ENCODE measurements at places on chromosomes 7 and 10.

- no peak for DNase-seq
These were observed 16.6 kb upstream of the AP5Z1 start for GRCh38 chr7:4758791-4759190.

- no peak for DNase-seq
These were observed 196.2 kb downstream of the PLXNA4 start for GRCh38 chr7:132380059-132380458.

GRCh38 chr7:147304376-147304775 lies 1187.8 kb downstream of the CNTNAP2 start:
- DNase-seq, result no peak

- DNase-seq, result peak; percentile 4
These were observed 91.2 kb upstream of the PAX2 start for GRCh38 chr10:100653957-100654781.

DNA sequence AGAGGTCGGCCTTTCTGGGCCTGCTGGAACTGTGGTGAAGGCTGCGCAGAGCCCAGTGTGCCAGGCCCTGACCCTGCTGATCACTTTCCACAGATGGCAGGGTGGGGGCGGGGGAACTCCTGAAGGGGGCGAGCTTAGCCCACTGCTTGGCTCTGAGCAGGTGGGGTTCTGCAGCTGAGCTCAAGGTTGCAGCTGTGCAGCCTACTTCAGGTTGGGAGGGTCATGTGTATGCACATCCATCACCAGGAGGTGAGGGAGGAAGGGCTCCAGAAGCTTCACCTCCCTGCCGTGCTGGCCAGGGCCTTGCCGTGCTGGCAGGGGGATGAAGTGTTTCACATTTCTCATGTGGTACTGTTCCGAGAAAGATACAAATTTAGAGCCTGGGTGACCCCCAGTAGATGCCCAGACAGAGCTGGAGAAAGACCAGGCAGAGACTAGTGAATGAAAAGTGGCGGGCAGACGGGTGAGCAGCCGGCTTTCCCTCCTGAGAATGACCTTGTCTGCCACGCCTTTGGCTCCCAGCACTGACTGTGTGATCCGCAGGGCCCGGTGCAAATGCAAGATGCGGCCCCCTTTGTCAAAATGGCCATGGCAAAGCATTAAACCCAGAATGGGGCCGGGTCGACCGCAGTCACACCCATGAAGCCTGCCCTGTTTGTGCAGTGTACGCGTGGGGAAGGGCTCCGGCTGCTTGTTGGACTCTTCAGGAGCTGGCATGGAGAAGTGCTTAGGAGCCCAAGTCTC lies 25.2 kb downstream of the FAM241B start:
- no peak for DNase-seq

GRCh38 chr7:73985737-73986141 lies 42.2 kb upstream of the ELN start:
- DNase-seq, result no peak

DNA sequence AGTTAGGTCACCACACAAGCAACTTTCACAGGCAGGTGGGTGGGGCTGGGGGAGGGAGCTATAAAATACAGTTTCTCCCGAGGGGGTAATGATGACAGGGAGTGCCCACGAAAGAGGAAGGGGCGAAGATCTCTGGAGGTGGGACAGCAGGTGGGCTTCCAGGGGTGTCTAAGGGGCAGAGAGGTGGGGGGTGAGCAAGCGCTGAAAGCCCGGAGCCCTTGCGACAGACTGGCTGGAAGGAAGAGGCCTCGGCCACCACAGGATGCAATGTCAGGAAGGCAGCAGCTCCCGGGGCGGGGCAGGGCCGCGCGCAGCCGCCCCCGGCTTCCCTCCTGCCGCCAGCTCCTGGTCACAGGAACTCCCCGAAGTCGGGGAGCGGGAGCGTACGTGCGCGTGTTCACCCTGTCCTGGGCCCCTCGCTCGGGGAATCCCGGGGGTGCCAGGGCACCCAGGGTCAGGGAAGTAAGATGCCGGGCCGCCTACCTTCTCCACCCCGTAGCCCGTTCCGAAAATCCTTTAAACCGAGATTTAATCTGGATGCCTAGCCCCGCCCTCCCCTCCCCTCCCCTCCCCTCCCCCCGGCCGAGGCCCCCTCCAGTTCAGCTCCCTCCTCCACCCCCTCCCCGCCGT lies 105.2 kb upstream of the PPIF start:
- peak; percentile 55 for DNase-seq

DNA sequence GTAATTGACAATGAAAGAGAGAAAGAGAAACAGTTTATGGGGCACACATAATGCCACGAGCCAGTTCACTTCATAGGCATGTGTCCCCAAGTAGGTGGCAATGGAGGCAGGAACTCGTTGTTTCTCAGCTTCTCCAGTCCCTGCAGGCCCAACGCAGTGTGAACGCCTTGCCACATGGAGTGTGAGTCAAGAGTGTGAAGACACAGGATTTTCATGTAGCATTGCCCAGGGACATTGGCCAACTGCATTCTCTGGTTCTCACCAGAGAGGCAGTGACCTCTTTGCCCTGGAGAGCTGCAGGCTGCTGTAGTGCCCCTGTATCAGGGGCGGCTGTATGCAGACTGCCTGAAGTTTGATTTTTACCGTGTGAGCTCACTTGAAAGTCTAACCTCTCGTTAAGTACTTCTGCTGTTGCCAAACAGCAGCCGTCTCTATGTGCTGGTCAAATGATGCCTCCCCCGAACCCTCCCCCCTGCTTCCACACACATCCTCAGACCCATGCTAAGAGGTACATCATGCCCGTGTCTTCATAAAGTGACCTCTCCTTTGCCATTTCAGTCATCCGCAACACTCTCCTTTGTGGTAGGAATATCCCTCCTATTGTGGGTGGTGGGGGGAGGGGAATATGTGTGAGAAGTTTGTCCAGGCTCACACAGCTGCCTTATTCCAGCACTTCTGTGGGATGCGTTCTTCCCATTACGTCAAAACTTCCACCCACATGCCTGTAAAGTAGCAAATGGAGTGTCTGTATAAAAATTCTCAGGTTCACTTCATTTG lies 12.7 kb downstream of the LRRC18 start:
- DNase-seq, result no peak

- no peak for DNase-seq
These were observed 920.8 kb downstream of the TYW1 start for GRCh38 chr7:67917437-67917755.

DNA sequence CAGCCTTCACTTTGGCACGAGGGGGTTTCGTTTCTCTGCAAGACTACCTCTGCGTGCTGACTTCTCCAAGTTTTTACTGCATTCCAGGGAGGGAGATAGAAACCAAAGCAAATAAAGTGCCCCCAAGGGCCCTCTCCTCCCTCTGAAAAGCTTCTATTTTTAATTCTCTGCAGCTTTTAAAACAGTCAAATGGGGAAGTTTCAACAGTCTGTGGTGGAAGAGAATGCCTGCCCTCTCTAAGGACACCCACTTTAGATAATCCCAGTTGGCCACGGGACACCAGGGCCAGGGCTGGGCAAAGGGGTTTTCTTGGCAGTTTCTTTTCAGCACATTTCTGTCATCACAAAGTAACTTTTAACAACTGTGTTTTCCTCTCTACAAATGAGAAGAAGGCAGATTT lies 386.7 kb upstream of the NPVF start:
- DNase-seq, result no peak

DNA sequence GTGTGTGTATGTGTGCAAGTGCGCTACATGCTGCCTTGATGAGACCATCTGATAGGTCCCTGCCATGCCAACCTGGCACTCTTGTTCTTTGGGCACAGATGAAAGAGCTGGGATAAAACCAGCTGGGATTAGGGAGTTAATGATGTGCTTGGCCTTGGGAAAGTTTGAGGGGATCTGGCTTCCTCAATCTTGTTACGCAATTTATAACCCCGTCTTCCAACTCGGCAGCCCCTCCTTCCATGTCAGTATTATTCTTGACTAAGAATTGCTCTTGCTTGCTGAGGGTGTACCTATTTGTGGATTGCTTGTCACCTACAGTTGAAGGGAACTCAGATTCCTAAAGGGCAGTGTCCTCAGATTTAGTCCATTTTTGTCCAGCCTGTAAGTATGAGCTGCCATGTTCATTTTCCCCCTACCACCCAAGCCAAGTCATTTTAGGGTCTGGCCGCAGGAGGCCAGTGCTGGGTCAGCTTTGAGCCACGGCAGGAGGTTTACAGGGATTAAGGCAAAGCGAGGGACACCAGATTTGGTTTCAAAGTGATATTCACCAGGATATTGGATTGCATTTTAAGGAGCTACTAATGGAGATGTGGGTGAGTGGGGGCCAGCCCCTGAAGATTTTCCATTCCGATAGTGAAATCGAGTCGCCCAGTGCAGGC lies 34.1 kb upstream of the KCNMA1 start:
- DNase-seq, result no peak

- no peak for DNase-seq
These were observed 24.6 kb downstream of the NAMPT start for GRCh38 chr7:106260136-106260561.

GRCh38 chr10:131655101-131655849 lies 245.5 kb upstream of the PPP2R2D start:
- no peak for DNase-seq

GRCh38 chr7:139112741-139113250 lies 3.3 kb upstream of the ZC3HAV1 start:
- DNase-seq, result no peak

GRCh38 chr7:5694221-5694754 lies 87.2 kb downstream of the RNF216 start:
- peak; percentile 94 for DNase-seq

DNA sequence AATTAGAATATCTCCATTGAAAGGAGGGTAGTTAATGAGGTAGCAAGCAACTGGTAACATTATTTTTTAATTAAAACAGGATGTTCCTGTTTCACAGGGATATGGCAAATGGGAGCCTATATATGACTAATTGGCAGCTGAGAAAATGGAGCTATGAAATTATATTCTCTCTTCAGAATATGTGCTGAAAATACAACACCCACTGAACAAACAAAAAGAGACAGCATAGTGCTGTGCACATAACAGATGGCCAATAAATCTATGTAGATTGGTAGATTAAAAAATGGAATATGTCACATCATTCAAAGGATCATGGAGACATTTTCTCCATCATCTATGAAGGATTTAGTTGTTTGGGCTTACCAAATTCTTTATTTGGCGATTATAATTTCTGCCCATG lies 362.0 kb downstream of the GPR37 start:
- DNase-seq, result no peak

DNA sequence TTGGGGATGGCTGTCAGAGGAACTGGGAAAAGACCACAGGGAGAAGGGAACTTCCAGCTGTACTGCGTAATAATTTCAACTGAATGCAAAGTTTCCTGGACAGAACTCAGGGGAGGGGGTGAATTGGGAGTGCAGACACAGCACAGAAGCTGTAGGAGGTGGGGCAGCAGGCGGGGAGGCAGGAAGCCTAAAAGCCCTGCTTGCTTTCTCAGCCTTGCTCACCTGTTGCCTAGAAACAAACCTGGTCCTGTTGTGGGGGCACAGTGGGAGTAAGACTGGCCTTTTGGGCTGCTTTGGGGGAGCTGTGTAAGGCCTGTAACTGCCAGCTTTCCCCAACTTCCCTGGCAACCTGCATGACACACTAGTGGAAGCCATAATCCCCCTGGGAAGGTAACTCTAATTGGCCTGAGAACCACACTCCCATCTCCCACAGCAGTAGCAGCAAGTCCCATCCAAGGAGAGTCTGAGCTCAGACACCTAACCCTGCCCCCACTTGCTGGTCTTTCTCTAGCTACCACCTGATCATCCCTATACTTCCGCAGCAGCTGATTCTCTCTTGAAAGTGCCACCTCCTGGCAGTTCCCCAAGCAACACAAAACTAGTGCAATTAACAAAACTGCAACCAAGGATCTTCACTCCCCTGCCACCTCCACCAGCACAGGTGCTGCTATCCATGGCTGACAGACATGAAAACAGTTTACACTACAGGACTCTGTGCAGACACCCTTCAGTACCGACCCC lies 1239.3 kb downstream of the SORCS1 start:
- DNase-seq, result no peak

DNA sequence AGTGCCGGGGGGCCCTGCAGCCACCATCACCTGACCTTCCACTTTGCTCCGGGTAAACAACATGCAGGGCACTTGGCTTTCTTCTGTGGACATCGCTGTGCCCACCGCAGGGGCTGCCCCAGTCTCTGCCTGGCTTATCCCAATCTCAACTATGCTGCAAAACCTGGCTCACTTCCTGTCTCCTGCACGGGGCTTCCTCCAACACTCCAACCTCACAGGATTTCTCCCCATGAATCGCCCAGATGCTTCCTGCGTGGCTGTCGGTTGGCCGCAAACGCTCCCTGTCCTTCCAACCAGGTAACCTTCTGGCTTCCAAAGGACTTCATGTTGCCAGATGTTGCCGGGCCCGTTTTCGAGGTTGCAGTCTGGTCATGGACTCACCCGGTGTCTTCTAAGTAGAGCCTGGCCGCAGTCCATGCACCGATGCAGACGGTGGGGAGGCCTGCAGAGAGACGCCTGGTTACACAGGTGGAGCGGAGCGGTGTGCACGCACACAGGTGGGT lies 109.0 kb downstream of the VIPR2 start:
- DNase-seq, result no peak

DNA sequence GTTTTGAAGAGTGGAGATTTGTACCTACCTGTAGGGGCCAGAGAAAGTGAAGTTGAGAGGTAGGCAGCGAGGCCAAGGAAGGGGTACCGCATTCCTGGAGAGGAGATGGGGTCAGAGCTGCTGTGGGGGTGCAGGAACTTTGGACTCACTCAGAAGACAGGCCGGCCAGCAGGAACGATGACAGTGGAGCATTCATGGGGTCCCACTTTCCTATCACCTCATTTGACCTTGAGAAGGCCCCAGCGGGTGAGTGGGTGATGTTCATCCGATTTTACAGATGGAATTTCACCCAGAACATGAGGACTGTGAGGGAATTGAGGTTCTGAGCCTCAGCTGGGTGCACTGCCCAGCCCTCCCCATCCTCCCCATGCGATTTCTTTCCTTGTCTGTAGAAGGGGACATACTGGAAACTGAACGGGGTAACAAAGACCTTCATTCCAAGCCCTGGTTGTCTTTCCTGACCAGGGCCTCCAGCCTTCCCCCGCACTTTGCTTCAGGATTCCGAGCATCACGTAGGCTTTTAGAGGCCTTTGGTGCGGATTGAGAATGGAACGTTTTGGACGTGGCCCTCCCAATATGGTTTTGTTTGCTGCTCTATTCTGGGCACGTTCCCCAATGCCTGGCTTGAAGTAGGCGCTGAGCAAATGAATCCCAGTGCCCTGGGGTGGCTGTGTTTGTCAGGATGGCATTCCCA lies 87.3 kb downstream of the ADCY1 start:
- DNase-seq, result no peak

- DNase-seq, result peak; percentile 50
These were observed 50.4 kb upstream of the C7orf33 start for GRCh38 chr7:148540041-148540738.

- no peak for DNase-seq
These were observed 12.3 kb upstream of the CTBP2 start for GRCh38 chr10:125172694-125173093.

DNA sequence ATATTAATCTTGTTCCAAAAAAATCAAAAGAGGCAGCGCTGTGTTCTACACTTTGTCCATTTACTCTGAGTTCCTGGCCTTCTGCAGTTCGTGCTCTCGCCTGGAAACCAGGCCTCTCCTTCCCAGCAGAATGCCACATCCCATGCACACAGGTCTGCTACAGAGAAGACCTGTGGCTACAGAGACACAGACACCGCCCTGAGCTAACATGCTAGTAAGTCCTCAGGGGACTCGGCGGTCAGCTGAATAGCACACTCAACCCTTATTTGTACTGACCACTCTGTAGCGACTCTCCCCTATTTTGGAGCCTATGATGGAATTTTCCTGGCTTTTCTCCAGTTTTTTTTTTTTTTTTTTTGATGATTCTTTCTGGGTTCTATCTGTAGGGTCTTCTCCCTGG lies 12.8 kb downstream of the CREB3L2 start:
- DNase-seq, result peak; percentile 51

Measured in choroid plexus epithelial cell (primary cell).